LHCN-M2 (cell line): ENCODE measurements at places on chromosomes 4 and X. TPM values are rescaled to one million over a fixed set of nuclear protein-coding genes. Genes with fewer than 3 reads are reported as not detected.

- no peak for DNase-seq
These were observed 511 bp downstream of the GABRB1 start for GRCh38 chr4:47031751-47032404.

DNA sequence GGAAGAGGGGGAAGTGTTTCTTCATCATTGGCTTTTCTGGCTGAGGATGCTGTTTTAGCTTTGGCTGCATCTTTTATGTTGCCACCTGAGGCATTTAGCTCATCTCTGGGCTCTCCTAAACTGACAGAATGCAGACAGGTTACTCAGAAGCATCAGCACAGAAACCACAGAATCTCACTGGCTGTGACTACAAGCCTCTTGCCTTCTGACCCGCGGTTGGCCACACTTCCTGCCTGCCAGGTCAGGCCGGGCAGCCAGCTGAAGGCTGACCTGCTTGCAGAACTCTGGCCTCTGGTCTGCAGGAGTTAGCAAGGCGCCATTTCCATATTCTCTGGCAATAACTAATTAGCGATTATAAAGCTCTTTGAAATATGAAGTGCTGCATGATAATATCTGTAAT, 366.5 kb downstream of the MID1IP1 start:
- no peak for DNase-seq

- DNase-seq, result no peak
These were observed 57.7 kb downstream of the MRPL1 start for GRCh38 chr4:77920371-77920770.

DNA sequence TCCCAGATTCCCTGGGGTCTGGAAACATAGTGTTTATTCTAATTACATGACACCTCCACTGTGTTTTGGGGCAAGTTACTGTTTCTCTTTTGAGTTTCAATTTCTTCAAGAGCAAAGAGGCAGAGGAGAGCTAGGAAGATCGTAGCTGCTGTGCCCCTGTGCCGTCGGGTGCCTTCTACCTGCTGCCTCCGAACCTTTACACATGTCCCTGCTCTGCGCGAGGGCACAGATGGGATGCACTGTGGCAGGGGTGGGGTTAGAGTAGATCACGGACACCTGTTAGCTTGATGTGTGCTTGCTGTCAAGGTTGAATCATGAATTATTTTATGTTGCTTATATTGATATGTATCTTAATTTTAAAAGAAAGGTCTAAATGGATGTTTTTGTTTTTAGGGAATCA, 71.1 kb upstream of the MSANTD1 start:
- DNase-seq, result no peak

DNA sequence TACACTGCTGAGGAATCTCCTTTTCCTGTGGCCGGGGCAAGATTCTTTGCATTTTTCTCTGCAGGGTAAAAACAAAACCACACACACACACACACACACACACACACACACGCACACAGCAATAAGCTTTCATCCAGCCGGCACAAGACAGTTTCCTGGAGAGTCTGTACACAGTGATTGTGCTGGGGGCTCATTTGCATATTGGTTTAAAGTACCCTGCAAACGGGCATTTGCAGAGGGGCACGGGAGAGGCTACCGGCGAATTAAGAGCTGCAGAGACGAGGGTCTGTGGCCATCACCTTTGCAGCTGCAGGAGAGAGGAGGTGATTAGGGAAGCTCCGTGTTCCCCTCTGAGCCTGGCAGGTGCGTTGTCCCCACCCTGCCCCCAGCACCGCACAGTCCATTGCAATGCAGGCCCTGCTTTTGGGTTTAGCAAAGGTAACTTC, 219.9 kb downstream of the SHOX start:
- no peak for DNase-seq

GRCh38 chrX:20372533-20372932, 105.8 kb upstream of the RPS6KA3 start:
- DNase-seq, result peak; percentile 64

DNA sequence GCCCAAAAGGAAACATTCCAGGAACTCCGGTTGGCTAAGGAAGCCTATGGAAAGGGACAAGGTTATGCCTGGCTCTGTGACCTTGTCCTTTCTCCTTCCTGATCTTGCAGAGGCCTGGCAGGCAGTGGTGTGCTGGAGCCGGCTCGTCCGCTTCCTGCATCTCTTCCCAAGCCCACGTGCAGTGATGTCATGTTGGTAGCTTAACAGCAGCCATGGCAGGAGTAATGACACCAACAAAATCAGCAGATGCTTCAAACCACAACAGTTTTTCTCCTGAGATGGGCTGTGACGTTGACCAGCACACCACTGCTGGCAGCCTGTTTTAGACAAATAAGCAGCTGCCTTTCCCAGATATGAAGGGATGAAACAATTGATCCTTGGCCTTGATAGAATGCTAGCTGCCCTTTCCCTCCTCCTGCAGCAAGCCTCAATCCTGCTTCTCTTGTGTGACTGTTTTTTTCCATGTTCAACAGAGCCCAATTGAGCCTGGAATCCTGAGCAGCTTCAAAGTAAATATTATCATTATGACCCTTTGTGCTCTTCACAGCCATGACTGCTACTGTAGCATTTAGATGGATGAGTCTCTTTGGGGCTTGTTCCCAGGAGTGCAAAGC, 23.4 kb downstream of the SEPTIN6 start:
- DNase-seq, result peak; percentile 59

DNA sequence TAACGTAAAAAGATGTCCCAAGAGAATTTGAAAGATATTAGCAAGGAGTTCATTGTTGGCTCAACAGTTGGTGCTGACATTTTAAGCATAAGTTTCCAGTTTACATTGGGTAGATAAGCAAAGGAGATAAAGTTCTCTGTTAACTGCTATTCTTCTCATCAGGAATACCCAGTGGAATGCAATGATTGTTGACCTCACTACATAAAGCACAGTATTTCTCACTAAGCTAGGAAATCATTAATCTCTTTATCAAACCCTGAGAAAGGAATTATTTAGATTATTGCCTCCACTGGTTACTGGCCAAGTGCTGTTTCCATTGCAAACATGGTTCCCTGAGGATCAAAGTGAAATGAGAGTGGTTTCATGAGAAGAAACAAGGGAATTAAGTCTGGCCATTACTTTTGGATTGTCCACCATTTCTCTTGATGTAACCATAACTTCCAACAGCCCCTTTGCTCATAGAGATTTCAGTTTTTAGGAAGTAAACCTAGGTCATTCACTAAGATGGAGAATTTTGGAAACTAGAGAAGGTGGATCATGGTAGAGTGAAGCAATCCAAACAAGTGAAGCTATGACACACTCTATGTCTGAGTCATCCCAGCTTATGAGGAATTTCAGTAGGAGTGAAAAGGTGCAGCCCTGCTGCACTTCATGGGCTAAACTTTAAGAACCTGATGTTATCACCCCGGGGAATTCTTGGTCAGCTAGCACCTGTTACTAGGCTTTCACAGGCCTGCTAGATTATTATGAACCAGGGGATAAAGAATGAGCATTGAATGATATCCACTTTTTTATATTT, 163.4 kb downstream of the AREG start:
- peak; percentile 79 for DNase-seq

BGN gene
- not detected in 2 replicates for total RNA-seq

VCX2 gene
- total RNA-seq, result not detected in 2 replicates

TSPAN6 gene
- 23.5 and 27.3 TPM in 2 replicates for total RNA-seq
